ENCODE measurements at places on chromosomes 2 and 18.

DNA sequence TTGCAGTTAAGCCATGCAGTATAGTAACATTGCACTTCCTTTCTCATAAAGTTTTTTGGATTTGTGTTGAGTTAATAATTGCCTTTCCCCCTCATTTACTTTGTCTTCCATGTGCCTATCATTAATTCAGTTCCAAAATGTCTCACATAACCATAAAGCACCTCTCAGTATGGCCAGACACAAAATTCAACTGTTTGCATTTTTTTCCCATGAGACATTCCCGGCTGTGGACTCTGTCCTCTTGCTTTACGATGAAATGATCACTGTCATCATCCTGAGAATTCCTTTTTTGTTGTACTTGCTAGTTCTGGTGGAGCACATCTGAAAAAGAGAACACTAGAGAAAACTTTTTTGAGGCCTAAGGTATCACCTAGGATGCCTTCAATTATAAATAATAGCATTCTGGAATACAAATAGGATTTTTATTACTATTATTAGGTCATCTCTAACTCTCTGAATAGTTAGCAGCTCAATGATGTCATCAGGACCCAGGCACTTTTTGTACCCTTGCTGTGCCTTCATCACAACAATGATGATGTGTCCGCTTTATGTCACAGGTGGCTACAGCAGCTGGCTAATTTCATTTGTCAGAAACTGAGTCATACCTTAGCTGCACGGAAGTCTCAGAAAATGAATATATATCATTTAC lies 8.5 kb upstream of the ATP8B1 start:
- no peak for DNase-seq

- DNase-seq: no peak
Measured at GRCh38 chr2:73111073-73112025, 1.4 kb downstream of the RAB11FIP5 start.

- DNase-seq: no peak
Measured at GRCh38 chr2:173159791-173160463, 84.3 kb downstream of the MAP3K20 start.

- DNase-seq: no peak
Measured at GRCh38 chr2:79573895-79574674, 61.2 kb downstream of the CTNNA2 start.

DNA sequence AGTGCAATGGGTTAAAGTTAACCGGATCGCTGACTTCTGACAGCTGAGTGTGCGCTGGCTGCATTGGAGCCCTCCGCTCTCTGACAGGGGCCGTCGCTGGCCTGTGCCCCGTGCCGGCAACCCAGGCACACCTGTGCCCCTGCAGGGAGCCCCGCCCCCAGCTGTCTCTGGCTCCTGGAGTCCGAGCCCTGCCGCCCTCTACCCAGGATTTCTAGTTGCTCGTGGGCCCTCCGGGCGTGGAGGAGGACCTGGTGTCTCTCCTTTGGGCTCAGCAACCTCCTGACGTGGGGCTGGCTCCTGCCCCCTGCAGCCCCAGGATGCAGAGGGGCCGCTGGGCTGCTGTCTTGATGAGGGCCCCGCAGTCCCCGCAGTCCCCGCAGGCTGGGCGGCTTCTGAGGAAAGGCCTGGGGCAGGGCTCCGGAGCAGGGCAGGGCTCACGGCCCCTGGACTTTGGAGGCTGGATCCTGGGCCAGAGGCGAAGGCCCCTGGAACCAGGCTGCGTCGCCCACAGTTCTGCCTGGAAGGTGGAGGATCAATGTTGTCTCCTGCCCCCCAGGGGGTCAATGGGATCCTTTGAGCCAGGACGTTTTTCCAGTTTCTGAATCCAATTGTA lies 172.8 kb downstream of the RNF144A start:
- DNase-seq: no peak

DNA sequence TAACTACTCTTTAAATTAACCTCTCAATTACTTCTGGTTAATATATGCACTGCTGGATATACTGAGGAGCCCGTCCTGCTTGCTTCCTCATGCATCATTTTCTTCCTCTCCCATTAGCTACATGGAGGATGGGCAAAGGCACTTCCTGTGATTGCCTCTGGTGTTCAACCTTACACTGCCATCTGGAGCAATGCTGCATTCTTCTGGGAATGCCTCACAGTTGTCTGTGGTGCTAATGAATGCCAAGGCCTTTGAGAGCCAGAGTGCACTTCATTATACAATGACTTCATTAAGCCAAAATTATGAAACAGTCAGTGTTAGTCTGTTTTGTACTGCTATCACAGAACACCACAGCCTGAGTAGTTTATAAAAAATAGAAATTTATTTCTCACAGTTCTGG lies 134.8 kb upstream of the DOCK10 start:
- DNase-seq: no peak

GRCh38 chr2:120949027-120949956 lies 213.6 kb downstream of the GLI2 start:
- no peak for DNase-seq

GRCh38 chr2:34096562-34097171 lies 497.6 kb upstream of the FAM98A start:
- no peak for DNase-seq

DNA sequence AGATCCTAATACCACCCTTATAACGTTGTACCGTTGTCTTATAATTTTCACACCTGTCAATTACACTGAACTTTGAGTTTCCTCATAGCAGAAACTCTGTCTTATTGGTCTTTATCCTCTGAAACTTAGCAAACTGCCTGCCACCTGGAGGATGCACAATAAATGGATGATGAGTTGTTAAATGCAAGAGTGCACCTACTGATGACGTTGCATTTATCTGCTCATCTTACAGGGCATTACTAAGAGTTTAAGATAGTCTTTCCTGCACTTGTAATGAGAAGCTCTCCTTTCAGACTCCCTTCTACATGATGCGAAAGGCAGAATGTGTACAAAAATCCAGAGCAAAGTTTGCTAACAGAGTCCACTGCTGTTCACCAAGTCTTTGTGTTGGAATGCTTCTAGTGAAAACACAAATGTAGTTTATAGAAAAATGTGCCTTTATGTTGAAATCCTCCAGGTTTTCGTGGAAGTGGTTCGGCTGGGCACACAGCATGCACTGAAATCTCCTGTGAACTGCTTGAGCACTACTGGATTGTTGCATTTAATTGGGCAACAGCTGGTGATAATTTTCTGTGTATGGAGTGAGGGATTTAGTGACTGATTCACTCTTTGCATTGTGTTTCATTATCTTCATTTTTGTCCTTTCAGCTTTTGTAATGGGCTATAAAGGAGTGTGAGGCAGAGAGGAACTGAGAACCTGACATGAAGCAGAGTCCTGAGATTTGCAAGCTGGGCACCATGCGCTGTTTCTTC lies 665.8 kb upstream of the ID2 start:
- no peak for DNase-seq

All from NCI-H1417 treated with DMSO at 0.1 percent for 48 hours (cell line).